ENCODE measurements at places on chromosomes 2 and 18.

DNA sequence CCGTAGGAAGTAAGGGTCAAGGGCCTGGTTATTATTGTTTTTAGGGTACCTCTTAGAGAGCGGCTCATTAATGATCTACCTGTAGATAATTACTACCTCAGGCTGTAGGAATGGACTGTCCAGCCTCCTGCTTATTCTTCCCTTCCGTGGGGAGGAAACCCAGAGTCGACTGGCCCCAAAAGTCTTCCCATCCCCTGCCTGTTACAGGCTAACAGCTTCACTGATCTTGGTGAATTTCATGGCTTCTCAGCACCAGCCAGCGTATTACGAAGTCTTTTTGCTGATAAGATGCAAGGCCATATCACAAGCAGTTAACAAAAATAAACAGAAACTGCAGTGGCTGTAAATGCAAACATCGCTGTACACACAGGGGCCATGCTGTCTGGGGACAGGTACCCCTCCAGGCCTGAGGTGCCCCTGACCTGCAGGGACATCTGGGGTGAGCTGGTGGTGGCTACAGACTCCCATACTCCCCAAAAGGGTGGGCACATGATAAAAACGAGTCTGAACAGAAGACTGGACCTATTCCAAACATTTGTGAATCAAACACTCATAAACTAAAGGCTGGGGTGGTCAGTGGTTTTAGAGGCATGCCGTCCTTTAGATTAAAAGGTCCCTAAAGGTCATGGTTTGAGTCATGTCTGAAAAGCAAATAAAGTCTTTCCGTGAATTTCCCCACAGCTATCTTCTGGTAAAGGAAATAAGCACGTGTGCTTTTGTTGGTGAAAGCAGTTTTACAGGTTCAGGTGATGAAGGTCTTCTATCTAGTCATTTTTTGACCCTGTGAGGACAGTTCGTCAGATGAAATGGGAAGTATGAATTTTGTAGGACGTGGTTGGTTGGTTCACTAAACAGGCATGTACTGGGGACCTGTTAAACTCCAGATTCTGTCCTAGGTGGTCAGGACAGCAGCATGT, 36.7 kb downstream of the TTC39C start:
- no peak for DNase-seq

- DNase-seq = peak; percentile 27
Observed at GRCh38 chr2:10922307-10923007, 10.7 kb downstream of the KCNF1 start.

- DNase-seq = no peak
Observed at GRCh38 chr18:22926454-22926853, 6.7 kb upstream of the RBBP8 start.

GRCh38 chr18:76507830-76508385, 12.9 kb upstream of the ZNF516 start:
- no peak for DNase-seq

DNA sequence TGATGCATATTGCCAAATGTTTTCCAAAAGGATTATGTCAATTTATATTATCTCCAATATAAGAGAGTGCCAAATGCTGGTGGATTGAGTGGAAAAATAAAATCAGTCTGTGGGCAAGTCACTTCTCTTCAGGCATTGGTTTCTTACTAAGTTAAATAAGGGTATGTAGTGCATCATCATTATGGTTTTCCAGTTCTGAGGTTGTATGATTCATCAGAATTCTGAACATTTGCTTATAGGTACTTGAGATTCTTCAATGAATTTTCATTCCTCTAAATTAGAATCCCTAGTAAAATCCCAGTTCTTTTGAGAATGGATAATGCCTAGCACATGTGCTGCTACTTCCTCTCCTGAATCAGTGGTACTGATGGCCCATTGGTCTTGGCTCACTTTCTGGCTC, 188.9 kb upstream of the OSR1 start:
- no peak for DNase-seq

GRCh38 chr2:113081488-113082210, 13.9 kb downstream of the IL1F10 start:
- DNase-seq = no peak

- DNase-seq = no peak
Observed at GRCh38 chr2:178392215-178392614, 58.8 kb downstream of the PRKRA start.

DNA sequence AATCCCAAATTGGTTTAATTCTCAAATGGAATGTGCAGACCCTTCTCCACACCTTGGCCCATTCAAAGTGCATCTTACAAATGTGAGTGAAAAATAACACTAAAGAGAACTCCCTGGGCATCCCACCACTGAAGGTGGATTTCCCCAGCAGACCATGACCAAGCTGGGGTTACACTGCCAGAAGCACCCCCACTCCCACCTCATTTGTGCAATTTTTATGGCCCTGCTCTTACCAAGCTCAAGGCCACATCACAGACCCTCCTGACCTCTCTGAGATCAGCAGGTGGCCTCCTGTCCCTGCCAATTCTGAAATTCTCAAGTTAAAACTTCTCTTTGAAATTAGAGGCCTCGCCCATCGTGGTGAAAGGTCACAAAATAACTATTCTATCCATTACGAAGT, 21.6 kb downstream of the SIGLEC15 start:
- no peak for DNase-seq

GRCh38 chr2:144030791-144031190, 489.1 kb downstream of the ZEB2 start:
- no peak for DNase-seq

GRCh38 chr2:37770797-37771196, 99.4 kb upstream of the CDC42EP3 start:
- DNase-seq = no peak

- no peak for DNase-seq
Observed at GRCh38 chr2:191642541-191642940, 35.4 kb upstream of the NABP1 start.

GRCh38 chr2:24307961-24308360, 52.4 kb downstream of the ITSN2 start:
- no peak for DNase-seq

DNA sequence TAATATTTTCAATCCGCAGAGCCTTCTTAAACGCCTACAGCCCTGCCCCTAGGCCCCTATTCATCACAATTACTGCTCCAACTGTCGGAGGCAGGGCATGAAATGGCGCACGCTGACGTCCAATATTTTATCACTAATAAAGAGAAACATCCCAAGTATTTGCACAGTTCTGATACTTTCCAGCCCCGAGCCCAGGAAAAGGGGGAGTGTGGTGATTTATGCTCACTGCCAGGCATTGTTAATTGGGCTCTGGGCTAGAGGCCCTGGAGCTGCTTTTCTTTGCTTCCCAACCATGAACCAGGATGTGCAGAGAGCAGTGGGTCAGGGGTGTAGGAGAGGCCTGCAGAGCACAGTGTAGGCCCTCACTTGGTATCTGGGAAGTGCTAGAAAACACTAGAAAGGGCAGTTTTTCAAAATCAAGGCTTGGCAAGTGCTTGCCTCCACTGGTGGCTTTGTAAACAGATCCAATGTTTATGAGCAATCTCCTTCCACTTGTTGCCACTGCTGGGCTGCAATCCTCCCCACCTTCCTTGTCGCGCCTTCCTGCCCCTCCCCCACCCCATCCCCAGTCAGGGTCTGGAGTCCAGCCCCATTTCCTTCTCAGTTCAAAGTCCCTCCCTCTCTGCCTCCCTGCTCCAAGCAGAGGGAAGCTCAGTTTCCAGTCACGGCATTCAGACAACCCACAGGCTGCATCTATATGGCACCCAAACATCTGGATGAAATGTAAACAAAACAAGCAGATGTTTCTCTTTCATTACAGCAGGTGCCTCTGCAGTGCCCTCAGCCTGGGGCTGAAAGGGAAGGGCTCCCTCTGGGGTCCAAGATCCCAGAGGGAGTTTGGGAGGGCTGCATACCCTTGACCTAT, 83.9 kb upstream of the PKDCC start:
- DNase-seq = peak; percentile 49

DNA sequence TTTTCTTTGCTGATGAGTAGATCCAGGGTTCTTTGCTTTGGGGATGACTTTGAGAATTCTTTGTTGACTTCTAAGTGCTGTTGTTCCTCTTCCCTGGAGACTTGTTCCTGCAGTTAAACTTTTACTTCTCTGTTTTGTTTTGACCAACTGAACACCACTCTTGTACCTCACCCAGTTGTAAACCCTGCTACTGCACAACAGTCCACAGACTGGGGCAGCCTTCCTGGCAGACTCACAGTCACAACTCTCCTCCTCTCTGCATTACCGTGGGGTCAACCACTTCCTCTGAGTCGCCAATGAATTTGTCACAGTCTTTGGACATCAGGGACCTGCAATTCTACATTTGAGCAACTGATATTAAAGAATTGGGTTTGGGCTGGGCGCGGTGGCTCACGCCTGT, 3.8 kb upstream of the SLC8A1 start:
- no peak for DNase-seq

DNA sequence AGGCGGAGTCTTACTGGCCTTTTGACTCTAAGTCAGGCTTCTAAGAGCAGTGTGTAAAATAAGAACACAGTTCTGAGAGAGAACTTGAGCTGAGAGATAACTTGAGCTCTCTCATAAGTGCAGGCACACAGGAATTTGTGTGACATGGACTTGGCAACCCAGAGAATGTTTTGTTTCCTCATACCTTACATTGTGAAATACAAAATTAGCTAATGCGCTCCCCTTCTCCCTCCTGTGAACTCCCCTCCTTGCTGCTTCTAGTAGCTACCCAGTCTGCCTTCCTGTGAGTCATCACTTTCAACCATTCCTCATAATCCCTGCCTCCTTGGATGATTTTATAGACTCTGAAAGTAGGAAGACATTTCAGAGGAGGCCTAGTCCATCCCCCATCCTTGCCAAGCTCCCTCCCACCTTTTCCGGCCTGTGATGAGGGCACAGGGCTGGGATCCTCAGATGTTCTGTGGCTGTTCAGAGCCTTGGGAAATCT, 22.6 kb downstream of the FER1L5 start:
- no peak for DNase-seq

- no peak for DNase-seq
Observed at GRCh38 chr2:147297820-147298219, 547.0 kb upstream of the ACVR2A start.

DNA sequence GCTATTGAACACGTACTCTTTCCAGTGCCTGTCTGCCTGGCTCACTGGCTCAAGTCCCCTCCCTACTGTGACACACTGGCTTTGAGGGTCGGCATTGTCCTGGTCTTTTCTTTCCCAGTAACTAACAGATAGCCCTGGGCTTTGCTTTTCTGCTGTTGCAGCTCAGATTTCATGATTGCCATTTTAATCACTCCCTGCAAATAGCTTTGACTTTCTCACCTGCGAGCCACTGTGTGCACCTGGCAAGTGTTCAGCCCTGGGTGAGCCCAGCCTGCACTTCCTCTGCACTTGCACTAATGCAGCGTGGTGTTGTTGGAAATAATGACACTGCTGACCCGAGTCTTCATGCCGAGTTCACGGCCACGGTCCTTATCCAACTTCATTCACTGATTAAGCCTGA, 52.9 kb downstream of the DCDC2C start:
- no peak for DNase-seq

DNA sequence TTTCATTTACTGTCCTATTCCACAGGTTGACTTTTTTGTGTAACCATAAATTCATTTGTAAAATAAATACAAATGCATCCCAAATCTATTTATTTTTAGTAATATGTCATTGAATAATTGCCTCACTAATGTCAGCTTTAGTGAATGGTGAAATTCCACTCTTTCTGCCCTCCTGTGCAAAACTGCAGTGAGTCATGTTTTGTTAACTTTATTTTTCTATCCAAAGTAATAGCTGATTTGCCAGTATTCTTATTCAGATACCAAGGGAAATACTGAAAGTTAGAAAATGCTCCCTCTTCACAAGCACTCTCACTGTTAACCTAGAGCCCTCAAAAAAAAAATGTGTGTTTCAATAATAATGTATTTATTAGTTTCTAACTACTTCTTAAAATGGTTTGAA, 322.8 kb downstream of the RIT2 start:
- no peak for DNase-seq

Data from WTC11 (cell line).